ENCODE measurements at places on chromosomes 3 and 15. TPM values are rescaled to one million over a fixed set of nuclear protein-coding genes. Genes with fewer than 3 reads are reported as not detected.

KIF15 gene
- 8.6 TPM for total RNA-seq

- H3K27me3 ChIP-seq, result no peaks in the 10 kb centered on the region
- H3K27ac ChIP-seq, result no peak overlapping the region
- H3K4me3 ChIP-seq, result peak overlapping the region; percentile 89
- DNase-seq, result no peak
- no peaks in the 10 kb centered on the region for H3K36me3 ChIP-seq
Measured at GRCh38 chr15:51735228-51736010, 2.0 kb downstream of the LYSMD2 start.

DNA sequence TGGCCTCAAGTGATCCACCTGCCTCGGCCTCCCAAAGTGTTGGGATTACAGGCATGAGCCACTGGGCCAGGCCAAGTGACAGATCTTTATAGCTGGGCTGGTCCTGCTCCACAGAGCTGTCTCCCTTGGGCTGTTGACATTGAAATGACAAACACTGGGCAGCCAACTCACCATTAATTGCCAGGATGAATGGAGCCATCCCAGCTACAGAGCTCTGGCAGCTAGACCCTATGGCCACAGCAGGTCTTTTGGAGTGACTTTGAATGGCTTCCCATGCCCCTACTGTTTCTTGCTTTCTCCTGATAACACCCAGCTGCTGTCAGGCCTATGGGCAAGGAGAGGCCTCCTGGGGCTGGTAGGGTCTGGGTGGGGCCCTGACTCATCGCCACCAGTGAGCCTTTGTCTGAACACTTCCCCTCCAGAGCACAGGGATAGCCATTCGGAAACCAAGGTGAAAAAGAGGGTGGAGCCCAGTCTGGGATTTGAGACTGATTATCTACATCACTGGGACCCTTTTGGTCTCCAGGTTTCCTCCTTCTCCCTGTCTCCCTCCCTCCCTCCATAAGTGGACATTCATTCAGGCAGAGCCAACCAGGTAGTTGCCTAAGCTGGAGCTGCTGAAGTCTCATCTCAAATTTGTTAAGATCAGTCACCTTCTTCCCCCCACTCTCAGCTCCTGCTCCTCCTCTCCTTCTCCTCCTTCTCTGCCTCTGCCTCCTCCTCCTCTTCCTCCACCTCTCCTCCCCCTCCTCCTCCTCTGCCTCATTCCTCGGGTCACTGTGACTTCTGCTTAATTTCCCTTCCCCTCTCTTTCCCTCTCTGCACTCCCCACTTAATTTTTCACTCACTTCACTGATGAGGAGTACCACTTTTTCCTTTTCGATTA lies 34.0 kb downstream of the BHLHE40 start:
- H3K4me1 ChIP-seq, result peaks cover 58% of the 10 kb centered on the region
- H3K36me3 ChIP-seq, result no peaks in the 10 kb centered on the region
- no peaks in the 10 kb centered on the region for H3K27me3 ChIP-seq
- H3K4me3 ChIP-seq, result no peak overlapping the region
- H3K27ac ChIP-seq, result 0 out of 2 replicates have a peak overlapping the region, but pooled peaks have one; percentile 20

DNA sequence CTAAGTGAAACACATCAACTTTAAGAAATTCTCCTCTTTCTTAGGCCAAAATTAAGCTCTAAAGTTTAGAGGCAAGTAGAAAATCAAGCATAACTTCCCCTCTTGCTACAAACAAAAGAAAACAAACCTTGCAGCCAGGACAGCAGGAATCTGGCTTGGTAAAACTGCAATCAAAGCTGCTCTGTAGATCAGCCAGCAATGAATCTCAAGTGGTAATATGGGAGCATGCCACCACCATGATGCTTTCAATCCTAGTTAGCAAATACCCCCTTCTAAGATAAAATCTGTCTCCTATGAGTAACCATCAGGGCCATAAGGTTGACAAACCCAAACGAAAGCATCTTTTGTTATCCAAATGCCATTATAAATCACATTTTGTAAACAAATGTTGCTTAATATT lies 208.3 kb upstream of the PLSCR5 start:
- H3K4me3 ChIP-seq, result peak overlapping the region; percentile 17
- H3K27ac ChIP-seq, result peak overlapping the region; percentile 80
- peaks cover 57% of the 10 kb centered on the region for H3K4me1 ChIP-seq
- H3K27me3 ChIP-seq, result no peaks in the 10 kb centered on the region

RNU6-1 gene
- not detected for total RNA-seq

GRCh38 chr3:37227870-37228549 lies 53.6 kb upstream of the LRRFIP2 start:
- no peak overlapping the region for H3K4me3 ChIP-seq
- H3K27ac ChIP-seq, result no peak overlapping the region
- H3K36me3 ChIP-seq, result no peaks in the 10 kb centered on the region
- no peak for DNase-seq
- peaks cover 17% of the 10 kb centered on the region for H3K27me3 ChIP-seq

- H3K4me3 ChIP-seq, result no peak overlapping the region
- peaks cover 9% of the 10 kb centered on the region for H3K36me3 ChIP-seq
- H3K27ac ChIP-seq, result no peak overlapping the region
- no peaks in the 10 kb centered on the region for H3K27me3 ChIP-seq
- peaks cover 25% of the 10 kb centered on the region for H3K4me1 ChIP-seq
Measured at GRCh38 chr3:180543877-180544276, 58.1 kb upstream of the TTC14 start.

ITIH3 gene
- total RNA-seq, result 0.42 TPM

- DNase-seq, result no peak
- H3K4me1 ChIP-seq, result no peaks in the 10 kb centered on the region
- no peak overlapping the region for H3K4me3 ChIP-seq
- no peak overlapping the region for H3K27ac ChIP-seq
- peaks cover 1% of the 10 kb centered on the region for H3K27me3 ChIP-seq
- H3K36me3 ChIP-seq, result peaks cover 26% of the 10 kb centered on the region
Measured at GRCh38 chr15:101058735-101059134, 139.6 kb downstream of the LRRK1 start.

DNA sequence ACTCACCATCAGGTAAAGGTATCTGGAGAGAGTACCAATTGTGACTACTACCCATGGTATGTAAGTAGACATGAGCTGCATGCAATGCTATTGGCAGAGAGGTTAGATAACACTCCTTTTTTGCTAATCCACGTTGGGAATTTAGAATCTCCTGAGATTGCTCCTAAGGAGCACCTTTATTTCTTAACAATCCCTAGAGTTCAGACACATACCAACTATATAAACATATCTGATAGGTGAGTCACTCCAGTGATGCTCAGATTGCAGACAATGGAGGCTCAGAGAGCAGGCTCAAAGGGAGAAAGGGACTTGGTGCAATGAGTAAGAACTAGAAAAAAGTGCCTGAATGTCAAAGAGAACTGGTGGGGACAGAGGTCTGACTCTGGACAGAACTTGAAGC lies 47.0 kb upstream of the LRRFIP2 start:
- peak overlapping the region; percentile 70 for H3K27ac ChIP-seq
- DNase-seq, result peak; percentile 76
- H3K4me3 ChIP-seq, result peak overlapping the region; percentile 15
- H3K36me3 ChIP-seq, result no peaks in the 10 kb centered on the region
- peaks cover 13% of the 10 kb centered on the region for H3K27me3 ChIP-seq

CD276 gene
- 110 TPM for total RNA-seq

- peaks cover 40% of the 10 kb centered on the region for H3K4me1 ChIP-seq
- no peak overlapping the region for H3K27ac ChIP-seq
- H3K4me3 ChIP-seq, result no peak overlapping the region
Measured at GRCh38 chr3:126913524-126913923, 69.4 kb upstream of the PLXNA1 start.

- no peaks in the 10 kb centered on the region for H3K36me3 ChIP-seq
- no peak overlapping the region for H3K4me3 ChIP-seq
- H3K27ac ChIP-seq, result no peak overlapping the region
- H3K4me1 ChIP-seq, result no peaks in the 10 kb centered on the region
- DNase-seq, result peak; percentile 9
- H3K27me3 ChIP-seq, result peaks cover 25% of the 10 kb centered on the region
Measured at GRCh38 chr3:183591881-183592521, 36.5 kb upstream of the KLHL6 start.

- no peak overlapping the region for H3K27ac ChIP-seq
- no peak for DNase-seq
- H3K36me3 ChIP-seq, result no peaks in the 10 kb centered on the region
- no peak overlapping the region for H3K4me3 ChIP-seq
- no peaks in the 10 kb centered on the region for H3K4me1 ChIP-seq
Measured at GRCh38 chr3:54094926-54095325, 27.4 kb upstream of the CACNA2D3 start.

DNA sequence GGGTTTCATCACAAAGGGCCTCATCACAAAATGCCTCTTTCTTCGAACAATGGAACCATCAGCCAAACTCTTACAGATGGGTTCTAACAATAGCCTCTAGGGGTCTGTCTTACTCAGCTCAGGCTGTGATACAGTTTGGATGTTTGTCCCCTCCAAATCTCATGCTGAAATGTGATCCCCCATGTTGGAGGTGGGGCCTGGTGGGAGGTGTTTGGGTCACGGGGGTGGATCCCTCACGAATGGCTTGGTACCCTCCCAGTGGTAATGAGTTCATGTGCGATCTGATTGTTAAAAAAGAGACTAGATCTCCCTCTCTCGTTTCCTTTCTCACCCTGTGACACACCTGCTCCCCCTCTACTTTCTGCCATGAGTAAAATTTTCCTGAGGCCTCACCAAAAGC lies 47.9 kb upstream of the LIPC start:
- H3K4me3 ChIP-seq, result no peak overlapping the region
- H3K27me3 ChIP-seq, result peaks cover 4% of the 10 kb centered on the region
- no peaks in the 10 kb centered on the region for H3K36me3 ChIP-seq
- no peak for DNase-seq
- peaks cover 22% of the 10 kb centered on the region for H3K4me1 ChIP-seq
- no peak overlapping the region for H3K27ac ChIP-seq

Data from HFFc6 (cell line).